ENCODE measurements at places on chromosomes 6 and 20.

GRCh38 chr6:23180504-23181293, 611.3 kb downstream of the HDGFL1 start:
- DNase-seq: peak; percentile 59

GRCh38 chr20:52405417-52405816, 213.8 kb upstream of the ZFP64 start:
- no peak for DNase-seq

DNA sequence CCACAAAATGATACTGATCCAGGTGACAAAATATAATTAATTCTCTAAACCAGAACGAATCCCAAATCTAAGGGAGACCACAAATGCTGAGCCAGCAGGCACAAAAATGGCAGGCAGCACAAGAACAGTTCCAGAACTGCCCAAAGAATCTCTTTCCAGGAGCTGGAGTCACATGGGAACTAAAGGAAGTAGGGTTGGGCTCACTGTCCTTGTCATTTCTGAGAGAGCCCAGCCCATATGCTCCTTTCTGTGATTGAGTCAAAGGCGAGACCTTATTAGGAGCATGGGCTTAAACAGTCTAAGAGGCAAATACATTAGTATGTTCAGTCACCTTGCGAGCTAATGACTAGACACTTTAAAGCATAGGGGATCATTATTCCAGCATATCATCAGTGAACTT, 327.6 kb upstream of the ARID1B start:
- DNase-seq: no peak

- no peak for DNase-seq
Measured at GRCh38 chr20:12928358-12928754, 80.4 kb upstream of the SPTLC3 start.

GRCh38 chr6:43058531-43058930, 703 bp downstream of the MRPL2 start:
- no peak for DNase-seq

- no peak for DNase-seq
Measured at GRCh38 chr6:26474439-26474881, 16.7 kb downstream of the BTN2A1 start.

DNA sequence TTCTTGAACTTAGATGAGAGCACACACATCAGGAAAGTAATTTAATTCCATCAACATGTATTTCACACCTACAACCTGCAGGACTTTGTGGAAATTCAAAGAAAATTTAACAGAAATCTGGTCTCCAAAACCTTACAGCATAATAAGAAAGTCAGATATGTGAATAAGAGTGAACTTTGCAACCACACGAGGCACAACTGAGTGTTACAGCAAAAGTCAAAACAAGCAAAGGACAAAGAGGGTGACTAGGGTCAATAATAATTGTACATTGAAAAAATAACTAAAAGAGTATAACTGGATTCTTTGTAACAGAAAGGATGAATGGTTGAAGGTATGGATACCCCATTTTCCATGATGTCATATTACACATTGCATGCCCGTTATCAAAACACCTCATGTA, 113.8 kb downstream of the MTFR2 start:
- DNase-seq: no peak

DNA sequence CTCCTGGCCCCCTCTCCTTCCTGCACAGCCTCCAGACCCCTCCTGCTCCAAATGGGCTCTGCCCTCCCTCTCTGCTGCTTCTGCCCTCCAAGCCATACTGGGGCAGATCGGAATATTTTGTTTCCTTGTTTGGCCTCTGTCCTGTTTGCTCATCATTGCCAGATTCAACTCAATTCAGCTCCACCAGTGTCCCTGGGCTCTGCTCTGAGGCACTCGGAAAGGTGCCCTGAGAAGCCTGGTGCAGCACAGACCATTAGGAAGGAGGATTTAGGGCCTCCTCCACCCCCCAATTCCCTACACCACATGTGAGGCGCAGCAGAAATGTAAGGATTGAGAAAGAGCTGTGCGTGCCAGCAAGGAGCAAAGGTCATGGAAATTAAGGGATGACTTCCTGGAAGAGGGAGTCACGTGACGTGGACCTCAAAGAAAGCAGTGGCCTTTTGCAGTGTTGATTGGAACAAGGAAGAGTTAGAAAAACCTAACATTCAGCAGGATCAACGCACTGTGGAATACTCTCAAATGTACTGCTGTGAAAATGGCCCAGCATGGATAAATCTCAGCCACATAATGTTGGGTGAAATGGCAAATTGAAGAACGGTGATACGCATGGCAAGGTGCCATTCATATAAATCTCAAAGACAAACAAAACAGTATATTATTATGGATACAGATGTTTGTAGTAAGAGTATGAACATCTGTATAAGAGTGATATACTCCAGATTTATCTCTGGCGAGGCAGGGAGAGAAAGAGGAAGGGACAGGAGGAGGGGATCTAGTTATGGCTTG, 229.5 kb upstream of the RNF24 start:
- no peak for DNase-seq

DNA sequence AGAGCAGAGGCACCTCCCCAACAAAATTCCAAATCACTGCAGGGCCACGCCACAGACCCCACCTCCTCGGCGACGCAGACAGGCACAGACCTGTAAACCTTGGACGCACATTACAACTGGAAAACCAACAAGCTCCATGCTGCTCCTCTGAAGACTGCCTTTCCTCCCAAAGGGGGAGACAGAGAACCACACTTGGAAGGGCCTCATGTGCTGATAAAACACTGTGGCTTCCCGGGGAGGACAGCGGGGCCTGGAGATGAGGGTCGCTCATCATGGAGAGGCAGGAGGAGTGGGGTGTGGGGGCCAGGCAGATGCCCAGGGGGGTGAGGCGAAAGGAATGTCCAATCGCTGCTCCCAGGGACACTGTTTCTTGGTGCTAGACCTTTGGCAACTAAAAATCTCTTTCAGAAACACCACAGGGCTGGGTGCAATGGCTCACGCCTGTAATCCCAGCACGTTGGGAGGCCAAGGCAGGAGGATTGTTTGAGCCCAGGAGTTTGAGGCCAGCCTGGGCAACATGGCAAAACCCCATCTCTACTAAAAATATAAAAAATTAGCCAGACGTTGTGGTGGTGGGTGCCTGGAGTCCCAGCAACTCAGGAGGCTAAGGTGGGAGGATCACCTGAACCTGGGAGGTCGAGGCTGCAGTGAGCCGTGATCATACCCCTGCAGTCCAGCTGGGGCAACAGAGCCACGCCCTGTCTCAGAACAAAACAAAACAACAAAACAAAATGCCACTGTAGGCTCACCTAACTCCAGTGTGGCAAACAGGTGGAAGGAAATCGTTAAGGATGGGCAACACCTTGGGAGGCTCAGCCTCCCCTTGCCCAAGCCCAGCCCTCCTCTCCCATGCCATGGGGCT, 53.8 kb downstream of the ABHD12 start:
- peak; percentile 22 for DNase-seq

- peak; percentile 84 for DNase-seq
Measured at GRCh38 chr6:11851387-11851786, 72.8 kb upstream of the ADTRP start.

GRCh38 chr6:112235956-112236355, 18.4 kb downstream of the LAMA4 start:
- DNase-seq: peak; percentile 29

DNA sequence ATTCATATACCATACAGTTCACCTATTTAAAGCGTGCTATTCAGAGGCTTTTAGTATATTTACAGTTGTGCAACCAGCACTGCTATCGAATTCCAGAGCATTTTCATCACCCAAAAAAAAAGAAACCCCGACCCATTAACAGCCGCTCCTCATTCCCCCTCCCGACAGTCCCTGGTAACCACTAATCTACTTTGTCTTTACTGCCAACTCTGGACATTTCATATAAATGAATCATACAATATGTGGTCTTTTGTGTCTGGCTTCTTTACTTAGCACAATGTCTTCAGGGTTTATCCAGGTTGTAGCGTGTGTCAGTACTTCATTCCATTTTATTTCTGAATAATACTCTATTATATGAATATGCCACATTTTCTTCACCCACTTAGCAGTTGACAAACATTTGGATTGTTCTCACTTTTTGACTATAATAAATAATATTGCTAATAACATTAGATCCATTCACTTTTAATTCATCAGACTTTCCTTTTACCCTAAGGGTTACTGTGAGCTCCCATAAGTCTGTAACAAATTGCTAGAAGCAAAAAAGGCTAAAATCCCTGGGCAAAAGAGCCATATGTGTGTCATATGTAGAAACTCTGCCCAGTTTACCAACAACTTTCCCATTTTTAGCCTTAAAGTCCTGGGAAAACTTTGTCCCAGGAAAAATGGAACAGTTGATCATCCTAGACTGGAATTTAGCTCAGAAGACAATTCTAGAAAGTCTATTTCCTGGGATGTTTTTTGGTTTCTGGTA, 23.2 kb upstream of the ROS1 start:
- peak; percentile 98 for DNase-seq

DNA sequence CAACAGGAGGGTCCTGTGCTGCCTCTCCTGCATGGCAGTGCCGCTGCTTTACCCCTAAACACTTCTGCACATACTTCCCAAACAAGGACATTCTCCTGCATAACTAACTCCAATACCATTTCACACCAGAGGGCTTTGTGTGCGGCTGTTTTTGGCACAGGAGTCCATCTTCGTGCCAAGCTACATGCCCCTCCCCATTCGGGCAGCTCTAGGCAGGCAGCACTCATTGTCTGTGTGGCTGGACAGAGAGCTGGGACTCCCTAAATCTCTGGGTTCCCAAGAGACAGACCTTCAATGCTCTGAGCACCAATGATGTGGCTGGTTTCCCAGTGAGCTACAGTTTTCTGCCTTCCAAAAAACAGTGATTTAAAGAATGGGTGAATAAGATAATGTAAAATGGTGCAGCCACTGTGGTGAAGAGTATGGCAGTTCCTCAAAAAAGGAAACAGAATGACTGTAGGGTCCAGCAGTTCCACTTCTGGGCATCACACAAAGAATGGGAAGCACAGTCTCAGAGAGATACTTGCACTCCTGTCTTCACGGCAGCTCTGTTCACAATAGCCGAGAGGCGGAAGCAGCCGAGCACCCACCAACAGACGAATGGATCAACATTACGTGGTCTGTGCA, 80.3 kb upstream of the DUSP22 start:
- no peak for DNase-seq

DNA sequence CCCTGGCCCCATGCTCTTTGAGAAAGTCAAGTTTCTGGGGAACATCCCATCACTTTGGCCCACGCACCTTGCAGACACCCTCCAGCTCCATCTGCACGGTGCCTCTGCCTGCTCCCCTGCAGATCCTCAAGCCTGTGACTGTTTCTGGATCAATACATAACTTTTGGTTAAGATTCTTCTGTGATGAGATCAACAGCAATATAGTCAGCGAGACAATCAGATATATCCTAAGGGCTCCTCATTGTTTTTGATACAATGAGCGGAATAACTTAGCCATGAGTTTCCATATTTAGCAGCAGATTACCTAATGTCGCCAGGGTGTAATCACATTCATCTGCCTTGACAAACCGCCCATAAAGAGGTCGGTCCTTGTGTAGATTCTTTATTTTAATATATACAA, 109.3 kb upstream of the MTHFD1L start:
- DNase-seq: peak; percentile 39

All from fibroblast of skin of back (primary cell).